HuH-7.5 (cell line): ENCODE measurements at places on chromosomes 13 and 19.
A peak's percentile ranks its signal among the peaks of the same experiment; 100 is the strongest.

DNA sequence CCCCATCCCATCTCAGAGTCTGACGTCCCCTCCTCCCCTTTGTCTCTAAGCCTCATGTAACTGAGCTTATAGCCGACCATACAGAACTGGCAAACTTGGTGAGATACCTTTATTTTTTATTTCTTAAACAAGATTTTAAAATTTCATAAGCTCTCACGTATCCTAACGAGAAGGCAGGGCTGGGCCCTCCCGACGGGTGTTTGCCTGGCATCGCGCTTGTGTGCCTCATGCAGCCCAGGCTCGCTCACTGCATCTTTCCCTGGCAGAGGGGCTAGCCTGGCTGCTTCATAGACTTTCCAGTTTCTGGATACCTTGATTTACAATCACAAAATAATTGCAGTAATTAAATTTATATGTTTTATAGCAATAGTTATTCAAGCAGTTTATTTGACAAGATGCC is 69.0 kb downstream of the GGACT start:
- DNase-seq, result no peak

DNA sequence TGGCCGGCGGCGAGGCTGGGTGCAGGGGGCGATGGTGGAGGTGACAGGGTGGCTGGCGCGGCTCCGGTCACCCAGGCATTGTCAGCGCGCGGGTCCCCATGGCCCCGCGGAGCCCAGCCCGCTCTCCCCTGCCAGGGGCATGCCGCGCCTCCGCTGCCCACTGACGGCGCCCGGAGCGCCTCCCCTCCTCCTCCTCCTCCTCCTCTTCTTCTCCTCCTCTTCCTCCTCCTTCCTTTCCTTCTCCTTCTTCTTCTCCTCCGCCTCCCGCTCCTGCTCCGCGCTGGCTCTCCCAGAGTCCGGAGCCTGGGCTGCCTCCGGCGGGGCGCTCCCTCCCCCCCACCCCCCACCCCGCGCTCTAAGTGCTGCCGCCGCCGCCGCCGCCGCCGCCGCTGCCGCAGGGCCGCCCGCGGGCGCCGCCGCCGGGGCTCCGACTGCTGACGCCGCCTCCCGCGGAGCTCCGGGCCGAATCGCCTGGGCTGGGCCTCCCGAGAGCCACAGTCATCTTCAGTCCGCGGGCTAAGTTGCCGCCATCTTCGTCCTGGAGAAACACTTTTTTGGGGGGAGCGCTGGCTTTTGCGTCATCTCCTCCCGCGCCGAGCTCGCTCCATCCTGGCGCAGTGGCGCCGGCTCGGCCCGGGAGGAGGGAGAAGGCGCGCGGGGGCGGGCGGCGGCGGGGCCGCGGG is 348.3 kb downstream of the LIG4 start:
- no peak for DNase-seq

- DNase-seq, result no peak
These were observed 255.9 kb upstream of the SOX21 start for GRCh38 chr13:94968040-94968756.

DNA sequence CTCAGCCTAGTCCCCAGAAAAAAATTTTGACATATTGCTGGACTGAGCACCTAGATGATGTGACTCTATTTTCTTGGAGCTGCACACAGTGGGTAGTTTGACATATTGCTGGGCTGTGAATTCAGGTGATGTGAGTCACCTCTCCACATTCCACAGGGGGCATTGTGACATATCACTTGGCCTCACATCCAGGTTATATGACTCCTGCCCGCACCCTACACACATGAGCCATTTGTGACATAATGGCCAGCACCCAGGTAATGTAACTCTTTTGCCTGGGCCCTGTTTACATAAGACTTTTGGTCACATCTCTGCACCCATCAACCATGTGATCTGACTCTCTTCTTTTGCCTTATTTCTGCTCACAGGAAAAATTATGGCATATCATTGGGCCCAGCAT is 55.1 kb upstream of the ZNF43 start:
- DNase-seq, result no peak

GRCh38 chr19:50300814-50301606 is 28.2 kb downstream of the KCNC3 start:
- no peak for DNase-seq

DNA sequence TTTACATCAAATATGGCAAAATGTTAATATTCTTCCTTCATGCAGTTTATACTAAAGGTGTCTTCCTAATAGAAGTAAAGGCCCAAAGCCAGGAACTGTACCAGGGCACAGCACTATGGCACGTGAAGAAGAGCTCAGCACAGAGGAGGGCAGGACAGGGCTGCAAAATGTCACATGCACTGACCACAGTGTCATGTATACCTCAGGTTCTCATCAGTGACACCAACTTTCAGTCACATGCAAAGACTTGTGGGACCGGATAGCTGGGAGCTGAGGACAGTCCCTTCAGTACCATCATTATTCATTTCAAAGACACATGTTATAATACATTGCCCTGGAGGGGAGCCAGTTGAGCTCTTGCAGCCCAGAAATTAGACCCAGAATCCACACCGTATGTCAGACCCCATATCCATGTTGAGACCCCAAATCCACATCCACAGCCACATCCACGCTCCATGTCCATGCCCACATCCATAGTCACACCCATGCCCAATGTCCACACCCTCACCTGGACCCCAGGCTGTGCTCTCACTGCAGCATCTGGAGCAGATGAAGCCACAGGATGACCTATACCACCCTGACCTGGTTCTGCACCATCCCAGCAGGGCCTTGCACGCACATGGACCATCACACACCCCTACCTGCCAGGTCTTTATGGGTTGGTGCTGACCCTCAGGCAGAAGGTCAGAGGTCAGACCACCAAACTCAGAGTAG is 111.8 kb downstream of the TUBA3C start:
- DNase-seq, result no peak

DNA sequence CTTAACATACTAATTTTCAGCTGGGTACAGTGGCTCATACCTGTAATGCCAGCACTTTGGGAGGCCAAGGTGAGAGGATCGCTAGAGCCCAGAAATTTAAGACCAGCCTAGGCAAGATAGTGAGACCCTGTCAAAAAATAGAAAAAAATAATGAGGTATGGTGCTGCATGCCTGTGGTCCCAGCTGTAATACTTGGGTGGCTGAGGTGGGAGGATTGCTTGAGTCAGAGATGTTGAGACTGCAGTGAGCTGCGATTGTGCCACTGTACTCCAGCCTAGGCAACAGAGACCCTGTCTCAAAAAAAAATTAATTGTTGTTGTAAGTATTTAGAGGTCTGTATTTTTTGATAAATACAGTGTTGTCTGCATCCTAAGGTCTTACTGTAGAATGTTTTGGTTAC is 66.8 kb downstream of the FNDC3A start:
- DNase-seq, result no peak

DNA sequence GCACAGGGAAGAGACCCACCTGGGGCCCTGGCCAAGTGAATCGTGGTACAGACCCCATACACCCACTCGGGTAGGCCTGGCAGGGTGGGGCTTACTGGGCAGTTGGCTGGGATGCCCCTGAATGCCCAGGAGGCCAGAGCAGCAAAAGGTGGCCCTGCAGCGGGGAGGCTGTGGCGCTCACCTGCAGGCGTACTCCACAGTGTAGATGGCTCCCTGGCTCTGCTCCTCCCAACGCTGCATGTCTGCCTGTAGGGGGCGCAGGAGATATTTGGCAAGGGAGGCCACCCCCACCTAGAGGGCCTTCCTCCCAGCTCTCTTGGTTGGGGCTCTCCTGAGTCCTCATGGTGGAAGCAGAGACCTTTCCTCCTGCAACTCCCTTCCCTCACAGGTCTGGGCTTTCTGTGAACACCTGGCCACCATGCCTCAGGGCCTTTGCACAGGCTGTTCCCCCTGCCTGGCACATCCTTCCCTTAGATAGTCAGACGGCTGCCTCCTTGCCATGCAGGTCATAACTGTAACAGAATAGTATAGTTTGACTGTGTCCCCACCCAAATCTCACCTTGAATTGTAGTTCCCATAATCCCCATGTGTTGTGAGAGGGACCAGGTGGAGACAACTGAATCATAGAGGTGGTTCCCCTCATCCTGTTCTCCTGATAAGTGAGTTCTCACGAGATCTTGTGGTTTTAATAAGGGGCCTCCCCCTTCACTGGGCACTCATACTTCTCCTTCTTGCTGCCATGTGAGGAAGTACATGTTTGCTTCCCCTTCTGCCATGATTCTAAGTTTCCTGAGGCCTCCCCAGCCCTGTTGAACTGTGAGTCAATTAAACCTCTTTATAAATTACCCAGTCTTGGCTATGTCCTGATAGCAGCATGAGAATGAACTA is 5.9 kb downstream of the BORCS8 start:
- DNase-seq, result peak; percentile 87

GRCh38 chr19:44590245-44591059 is 22.9 kb upstream of the IGSF23 start:
- DNase-seq, result no peak

DNA sequence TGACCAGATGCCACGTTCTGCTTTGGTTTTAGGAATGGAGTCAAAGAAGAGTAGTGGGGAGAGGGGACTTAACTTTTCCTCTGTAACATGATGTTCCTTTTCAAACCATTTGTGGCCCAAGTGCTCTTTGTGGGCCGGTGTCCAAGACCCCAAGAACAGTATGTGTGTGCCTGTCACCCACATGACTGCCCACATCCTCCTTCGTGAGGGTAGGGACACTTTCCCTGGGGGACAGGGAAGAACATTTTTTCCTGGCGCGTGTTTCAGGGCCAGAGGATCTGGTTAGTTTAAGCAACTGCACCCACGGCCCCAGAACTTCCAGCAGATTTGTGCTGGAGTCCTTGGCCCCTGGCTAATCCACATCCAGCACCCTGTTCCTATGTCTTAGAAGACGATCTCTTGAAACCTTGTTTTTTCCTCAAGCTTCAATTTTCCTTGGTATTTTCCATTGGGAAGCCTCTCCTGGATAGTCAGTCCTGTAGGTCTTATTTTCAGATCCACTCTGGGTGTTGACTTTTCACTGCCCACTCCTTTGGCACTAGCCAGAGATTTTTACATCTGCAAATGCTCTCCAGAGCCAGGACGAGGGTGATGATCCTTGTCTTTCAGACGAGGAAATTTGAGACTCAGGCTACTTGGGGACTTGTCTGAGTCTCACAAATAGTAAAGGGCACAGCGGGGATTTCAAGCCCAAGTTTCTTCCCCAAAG is 10.8 kb upstream of the CCDC97 start:
- DNase-seq, result no peak

GRCh38 chr19:15042003-15042402 is 7.3 kb upstream of the CASP14 start:
- DNase-seq, result no peak

- no peak for DNase-seq
These were observed 26.8 kb downstream of the CEBPA start for GRCh38 chr19:33275559-33275932.

- no peak for DNase-seq
These were observed 13.5 kb upstream of the MLNR start for GRCh38 chr13:49206641-49207040.

DNA sequence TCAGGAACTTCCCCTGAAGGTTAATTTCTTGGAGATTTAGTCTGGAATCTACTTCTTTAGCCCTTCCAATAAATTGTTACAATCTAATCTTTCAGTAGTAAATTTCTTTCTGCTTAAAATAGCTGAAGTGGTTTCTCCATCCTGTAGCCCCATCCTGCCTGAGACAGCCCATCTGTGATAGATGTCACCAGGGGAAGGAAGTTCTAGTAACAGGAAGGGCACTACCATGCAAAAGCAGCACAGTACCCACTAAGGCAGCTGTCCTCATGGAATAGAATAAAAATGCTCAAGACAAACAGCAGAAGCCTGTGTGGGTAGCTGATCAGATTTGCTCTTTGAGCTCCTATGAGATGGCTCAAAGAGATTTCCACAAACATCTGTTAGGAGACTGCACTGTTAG is 1036.5 kb downstream of the SLITRK5 start:
- no peak for DNase-seq

DNA sequence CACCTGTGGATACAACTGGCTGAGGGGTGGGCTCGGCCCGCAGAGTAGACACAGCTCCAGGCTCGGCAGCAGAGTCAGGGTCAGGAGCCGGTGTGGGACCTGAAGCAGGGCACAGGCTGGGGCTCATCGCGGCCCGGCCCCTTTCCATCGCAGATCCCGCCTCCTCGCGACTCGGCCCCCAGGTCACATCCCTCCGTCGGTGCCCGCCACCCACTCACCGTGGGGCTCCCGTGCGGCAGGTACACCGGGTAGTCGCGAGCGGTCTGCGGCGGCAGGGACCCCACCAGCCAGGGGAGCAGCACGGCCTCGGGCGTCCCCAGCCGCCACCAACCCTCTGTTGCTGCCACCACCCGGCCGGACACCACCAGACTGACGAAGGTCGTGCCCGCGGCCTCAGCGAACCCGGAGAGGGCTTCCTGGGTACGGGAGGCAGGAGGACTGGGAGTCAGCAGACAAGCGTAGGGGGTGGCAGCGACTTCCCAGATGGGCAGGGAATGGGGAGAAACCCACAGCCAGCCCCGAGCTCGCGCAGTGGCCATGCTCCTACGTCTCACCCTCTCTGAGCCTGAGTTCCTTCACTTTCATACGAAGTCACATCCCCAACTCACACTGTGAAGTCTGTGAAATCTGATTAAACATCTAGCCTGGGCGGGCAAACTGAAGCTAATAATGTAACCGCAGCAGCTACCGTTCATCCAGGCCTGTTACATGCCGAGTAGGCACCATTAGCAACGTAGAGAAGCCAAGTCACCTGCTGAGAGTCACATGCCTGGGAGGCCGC is 3.7 kb downstream of the FUZ start:
- peak; percentile 80 for DNase-seq

DNA sequence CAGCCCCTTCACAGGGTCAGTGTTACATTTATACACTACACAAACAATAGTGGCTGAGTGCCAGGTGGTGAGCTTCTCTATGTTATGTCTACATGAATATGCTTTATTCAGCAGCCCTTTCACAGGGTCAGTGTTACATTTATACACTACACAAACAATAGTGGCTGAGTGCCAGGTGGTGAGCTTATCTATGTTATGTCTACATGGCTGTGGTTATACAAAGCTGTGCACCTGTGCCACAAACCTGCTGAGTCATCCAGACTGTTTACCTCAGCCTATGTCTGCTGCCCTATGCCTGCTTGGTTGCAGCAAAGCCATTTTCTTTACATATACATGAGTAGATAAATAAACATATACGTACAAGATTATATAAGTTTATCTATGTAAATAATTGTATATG is 76.5 kb downstream of the ZNF726 start:
- DNase-seq, result no peak

GRCh38 chr13:77503398-77503797 is 32.1 kb upstream of the SCEL start:
- no peak for DNase-seq

GRCh38 chr19:45975306-45976070 is 1.8 kb upstream of the NOVA2 start:
- DNase-seq, result no peak

DNA sequence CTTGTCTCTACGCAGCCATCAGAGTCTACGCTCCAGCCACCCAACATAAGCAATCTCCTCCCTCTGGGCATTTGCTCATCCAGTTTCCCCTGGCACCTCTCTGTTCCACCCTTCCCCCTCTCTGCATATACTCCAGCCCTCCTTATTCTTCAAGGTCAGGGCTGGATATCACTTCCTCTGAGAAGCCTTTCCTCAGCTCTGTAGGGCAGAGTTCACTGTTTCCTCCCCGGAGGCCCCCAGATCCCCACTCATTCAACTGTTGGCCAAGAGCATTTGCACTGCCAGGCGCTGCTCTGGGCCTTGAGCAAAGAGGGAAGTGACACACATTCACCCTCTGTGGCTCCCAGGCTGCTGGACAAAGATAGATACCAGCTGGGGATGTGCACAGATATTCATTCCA is 3.3 kb downstream of the FCGRT start:
- no peak for DNase-seq
